Occipital lobe (tissue), 3 donors: ENCODE measurements at places on chromosomes 16 and 17.

- DNase-seq: no peak
These were observed 388.0 kb upstream of the TNRC6C start for GRCh38 chr17:77570565-77570898.

GRCh38 chr16:2228161-2228824, 4.9 kb downstream of the E4F1 start:
- DNase-seq: no peak

GRCh38 chr16:60755907-60756306, 1280.3 kb downstream of the CDH8 start:
- DNase-seq: no peak

- DNase-seq: peak; percentile 80
These were observed at the start of gene ADGRG1 for GRCh38 chr16:57628008-57628781. Gene ADGRG1, plus strand, starts transcription at chr16:57628630. Its CDS starts 21,658 bp downstream, at chr16:57650288.

GRCh38 chr16:58462089-58462488, 37.9 kb upstream of the NDRG4 start:
- DNase-seq: no peak

DNA sequence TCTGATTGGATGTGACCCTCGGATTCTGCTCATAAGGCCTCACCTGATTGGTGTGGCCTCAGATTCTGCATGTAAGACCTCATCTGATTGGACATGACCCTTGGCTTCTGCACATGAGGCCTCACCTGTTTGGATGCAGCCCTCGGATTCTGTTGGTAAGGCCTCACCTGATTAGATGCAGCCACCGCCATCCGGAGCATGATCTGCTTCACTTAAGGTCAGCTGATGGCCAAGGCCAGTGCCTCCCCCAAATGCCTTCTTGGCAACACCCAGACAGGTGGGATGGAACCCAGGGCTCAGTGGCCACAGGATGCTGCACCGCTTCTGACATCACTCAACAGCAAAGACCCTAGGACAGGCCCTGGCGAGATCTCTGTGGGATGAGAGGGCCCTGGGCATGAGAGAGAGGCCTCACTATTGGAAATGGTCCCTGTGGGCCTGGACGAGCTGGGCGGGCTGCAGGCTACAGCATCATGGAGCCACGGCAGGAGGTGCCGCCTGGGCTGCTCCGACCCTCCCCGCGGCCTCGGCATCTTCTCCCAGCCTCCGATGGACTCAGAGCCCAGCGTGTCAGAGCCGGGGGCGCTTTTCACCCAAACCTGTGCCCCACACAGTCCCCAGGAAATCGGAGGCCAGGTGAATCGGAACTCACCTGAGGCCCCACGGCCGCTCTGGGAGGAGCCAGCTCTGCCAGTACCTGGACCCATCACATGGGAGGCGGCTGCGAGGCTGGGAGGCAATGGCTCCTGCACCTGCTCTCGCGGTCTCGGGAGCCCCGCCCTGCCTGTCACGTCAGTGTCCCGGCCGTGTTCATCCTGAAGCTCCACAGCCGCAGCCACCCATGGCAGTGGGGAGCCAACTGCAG, 60.9 kb upstream of the ZNF469 start:
- no peak for DNase-seq

DNA sequence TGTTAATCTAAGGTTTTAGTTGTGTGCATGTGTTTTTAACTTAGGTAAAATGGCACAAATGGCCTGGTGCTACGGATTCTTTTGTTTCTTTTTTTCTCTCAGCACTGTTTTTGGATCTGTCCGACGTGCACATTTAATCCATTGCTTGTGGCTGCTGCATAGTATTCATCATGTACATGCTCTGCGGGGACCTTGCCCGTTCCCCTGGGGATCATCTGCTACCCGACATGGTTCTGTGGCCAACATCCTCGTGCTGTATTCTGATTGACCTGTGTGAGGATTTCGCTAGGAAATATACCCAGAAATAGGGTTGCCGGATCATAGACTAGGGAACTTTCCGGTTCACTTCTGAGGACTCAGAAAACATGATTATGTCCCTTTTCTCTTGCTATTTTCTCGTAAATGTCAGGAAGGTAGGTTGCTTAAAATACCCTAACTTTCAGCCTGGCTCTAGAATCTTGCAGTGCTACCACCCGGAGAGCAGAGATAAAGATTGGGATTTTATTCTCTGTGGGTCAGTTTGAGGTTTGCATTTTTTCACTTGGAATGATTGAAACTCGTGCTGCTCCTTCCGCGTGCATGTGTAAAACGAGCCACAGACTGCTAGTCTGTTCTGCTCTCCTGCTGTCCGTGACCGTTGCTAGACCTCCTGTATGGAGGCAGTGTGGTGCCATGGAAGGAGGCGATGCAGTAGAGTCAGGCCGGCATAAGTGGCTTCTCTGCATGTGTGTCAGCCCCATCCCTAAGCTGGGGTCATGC, 42.9 kb downstream of the LDHD start:
- no peak for DNase-seq

DNA sequence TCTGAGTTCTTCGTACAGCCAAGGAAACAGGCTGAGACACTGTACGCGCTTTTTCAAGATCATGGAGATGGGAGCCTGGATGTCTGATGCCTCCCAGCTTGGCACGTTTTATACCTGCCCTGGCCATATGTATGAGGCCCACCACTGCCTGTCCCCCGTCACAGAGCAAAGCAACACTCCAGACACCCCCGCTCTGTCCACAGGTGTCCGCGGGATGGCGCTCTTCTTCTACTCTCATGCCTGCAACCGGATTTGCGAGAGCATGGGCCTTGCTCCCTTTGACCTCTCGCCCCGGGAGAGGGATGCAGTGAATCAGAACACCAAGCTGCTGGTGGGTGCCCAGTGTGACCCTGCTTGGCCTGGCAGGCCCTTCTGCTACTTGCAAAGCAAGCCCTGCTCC, 39.8 kb upstream of the POLR3E start:
- DNase-seq: no peak

DNA sequence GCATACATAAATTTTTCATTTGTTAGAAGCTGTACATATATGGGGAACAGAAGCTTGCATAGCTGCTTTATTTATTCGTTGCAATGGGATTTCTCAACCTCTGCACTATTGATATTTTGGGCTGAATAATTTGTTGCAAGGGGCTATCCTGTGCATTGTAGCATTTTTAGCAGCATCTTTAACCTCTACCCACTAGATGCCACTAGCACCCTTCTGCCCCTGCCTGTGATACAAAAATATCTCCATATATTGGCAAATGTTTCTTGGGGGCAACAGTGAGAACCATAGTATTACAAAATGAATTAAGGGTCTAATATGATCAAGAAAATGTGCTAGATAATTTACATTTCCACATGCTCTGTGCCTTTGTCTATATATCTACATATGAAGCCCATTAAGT, 1401.0 kb downstream of the CDH11 start:
- DNase-seq: no peak

- DNase-seq: no peak
These were observed 48.1 kb upstream of the GOSR1 start for GRCh38 chr17:30429155-30429554.

- DNase-seq: no peak
These were observed 581 bp downstream of the CD68 start for GRCh38 chr17:7579834-7580603.

GRCh38 chr16:69872888-69873287, 78.2 kb upstream of the CLEC18A start:
- DNase-seq: no peak

GRCh38 chr17:4463818-4464476, 30.2 kb downstream of the SPNS3 start:
- peak; percentile 37 for DNase-seq

GRCh38 chr17:61403801-61404662, 4.4 kb downstream of the TBX2 start:
- DNase-seq: no peak

GRCh38 chr17:78950870-78951269, 25.7 kb upstream of the TIMP2 start:
- no peak for DNase-seq

GRCh38 chr16:29644338-29644857, 18.6 kb upstream of the SPN start:
- no peak for DNase-seq

DNA sequence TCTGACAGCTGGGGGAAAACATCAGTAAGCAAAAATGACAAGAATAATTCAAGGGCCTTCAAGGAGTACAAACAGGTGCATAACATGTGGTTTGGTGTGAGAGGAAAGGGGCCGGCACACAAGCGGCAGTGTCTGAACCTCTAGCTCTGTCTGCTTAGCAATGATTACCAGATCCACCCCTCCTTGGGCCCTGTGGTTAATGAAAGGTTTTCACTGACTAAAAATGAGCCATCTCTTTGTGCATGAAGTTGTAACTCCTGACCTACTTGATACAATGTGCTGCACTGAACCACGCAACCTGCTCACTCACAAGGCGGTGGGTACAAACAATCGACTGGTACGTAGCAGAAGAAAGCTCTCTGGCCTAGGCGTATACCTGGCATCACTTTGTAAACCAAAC, 15.1 kb downstream of the FAM117A start:
- no peak for DNase-seq

DNA sequence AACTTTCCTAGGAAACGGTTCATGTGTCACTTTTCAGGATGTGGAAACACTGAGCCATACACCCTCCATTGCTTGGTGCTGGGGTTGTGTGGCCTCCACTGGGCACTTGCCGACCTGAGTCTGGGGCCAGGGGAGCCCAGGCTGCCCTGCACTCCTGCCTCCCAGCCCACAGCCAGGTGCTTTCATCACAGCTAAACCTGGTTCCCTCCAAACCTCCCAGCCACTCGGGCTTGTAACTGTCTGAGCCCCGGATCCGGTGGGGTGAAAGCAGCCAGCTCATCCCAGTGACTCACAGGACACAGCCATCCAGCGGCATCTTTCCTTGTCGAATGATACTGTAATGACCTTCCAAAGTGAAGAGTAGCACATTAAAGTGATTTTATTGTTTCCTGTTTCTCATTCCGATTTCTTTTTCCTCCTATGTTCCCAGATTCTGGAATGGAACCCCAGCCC, 19.8 kb downstream of the CARHSP1 start:
- no peak for DNase-seq

DNA sequence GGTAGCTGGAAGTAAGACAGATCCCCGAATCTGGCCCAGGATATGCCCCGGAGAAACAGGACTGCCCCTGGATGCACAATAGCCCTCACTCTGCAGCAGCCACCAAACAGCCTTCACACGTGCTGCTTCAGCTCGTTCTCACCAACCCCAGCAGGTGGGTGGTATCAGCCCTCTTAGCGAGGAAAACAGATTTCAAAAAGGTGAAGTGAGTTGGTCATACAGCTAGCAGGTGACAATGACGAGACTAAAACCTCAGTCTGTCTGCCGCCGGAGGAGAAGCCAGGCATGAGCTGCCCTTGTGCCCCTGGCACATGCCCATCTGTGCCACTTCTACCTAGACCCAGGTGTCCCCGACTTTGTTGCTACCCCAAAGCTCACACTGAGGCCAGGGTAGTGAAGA, 92.4 kb downstream of the YPEL2 start:
- no peak for DNase-seq

DNA sequence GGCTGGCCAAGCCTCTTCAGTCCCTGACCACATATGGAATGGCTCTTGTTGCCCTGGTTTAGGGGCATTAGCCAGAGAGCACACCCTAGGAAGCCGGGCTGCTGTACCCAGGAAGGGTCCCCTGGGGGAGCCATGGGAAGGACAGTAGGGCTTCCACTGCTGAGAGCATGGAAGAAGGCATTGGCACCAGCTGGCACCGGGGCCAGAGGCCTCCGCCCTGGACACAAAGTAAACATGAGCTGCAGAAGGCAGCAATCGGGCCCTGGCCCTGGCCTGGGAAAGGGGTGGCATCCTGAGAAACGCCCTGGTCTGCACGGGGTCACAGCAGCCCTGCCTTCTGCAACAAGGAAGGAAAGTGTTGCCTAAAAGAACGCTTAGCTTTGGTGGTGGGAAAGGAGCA, 49.4 kb downstream of the VAC14 start:
- no peak for DNase-seq

- no peak for DNase-seq
These were observed 146.6 kb downstream of the IRX5 start for GRCh38 chr16:55077266-55077665.

- DNase-seq: no peak
These were observed 10.3 kb upstream of the MED13 start for GRCh38 chr17:62075308-62075815.

GRCh38 chr16:31413381-31413780, 14.8 kb downstream of the COX6A2 start:
- DNase-seq: no peak

DNA sequence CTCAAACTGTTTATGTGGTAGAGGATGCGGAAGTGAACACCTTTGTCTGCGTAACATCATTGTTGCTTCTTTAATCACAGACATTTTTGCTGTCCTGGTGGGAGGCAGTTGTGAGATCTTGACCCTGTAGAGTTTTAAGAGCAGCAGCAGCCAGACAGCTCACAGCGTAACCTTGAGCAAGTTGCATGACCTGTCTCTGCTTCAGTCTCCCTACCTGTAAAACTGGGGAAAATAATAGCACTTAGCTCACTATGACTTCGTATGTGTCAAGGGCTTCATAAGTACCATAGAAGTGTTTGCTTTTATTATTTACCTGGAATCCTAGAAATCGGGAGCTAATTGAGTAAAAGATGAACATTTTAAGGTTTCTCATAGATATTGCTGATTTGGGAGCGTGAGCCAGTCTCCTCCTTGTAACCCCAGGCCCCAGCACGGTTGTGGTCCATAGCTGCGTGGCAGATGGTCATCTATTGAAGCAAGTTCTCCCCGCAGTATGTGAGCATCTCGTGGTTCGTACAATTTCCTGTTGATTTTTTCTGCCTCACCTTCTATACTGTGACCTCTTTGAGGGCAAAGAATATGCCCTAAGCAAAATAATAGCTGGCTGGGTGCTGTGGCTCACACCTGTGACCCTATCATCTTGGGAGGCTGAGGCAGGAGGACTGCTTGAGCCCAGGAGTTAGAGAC, 34.4 kb downstream of the GPRC5B start:
- no peak for DNase-seq

DNA sequence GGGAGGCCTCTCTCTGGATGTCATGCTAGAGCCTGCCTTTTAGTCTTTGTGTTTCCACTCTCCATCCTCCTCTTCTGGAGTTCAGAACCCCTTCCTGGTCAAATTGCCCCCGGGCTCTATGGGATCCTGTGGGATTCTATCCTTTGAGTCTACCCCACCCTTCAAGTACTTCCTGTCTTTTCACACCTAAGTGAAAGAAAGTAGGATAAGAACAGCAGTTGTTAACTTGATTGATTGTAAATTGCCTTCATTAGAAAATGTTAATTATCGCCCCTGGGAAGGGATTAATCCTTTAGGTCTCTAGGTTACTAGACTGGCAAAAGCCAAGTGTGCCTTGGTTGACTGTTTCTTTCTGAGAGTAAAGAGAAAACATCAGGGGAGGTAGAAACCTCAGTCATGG, 30.1 kb downstream of the PRKCB start:
- DNase-seq: no peak
